NCI-H510A treated with DMSO at 0.1 percent for 48 hours (cell line): ENCODE measurements at places on chromosomes 11 and 22.

DNA sequence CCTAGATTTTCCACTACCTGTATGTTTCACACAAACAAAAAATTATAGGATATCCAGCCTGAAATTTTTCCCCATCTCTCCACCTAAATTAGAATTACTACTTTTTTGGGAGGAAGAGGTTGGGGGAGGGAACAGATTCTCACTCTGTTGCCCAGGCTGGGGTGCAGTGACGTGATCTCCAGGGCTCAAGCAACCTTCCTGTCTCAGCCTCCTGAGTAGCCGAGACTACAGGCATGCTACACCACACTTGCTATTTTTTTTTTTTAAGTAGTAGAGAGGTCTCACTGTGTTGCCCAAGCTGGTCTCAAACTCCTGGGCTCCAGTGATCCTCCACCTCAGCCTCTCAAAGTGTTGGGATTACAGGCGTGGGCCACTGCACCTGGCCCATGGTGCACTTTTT lies 9.5 kb downstream of the JAML start:
- no peak for DNase-seq

DNA sequence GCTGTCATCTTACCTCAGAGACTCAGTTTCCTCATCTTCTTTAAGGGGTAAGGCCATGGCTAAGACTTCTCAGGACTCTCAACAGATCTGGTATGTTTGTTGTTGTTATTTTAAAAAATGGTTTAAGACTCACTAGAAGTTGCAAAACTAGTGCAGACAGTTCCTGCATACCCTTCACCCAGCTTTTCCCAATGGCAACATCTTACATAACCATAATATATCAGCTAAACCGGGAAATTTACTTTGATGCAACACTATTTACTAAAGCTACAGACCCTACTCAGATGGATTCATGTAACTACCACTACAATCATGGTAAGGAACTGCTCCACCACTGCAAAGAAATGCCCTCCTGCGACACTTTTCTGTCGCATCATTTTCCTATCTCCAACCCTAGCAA lies 20.4 kb downstream of the LGR4 start:
- no peak for DNase-seq

- no peak for DNase-seq
Measured at GRCh38 chr11:12539572-12539971, 134.6 kb upstream of the TEAD1 start.

- no peak for DNase-seq
Measured at GRCh38 chr22:22802339-22802970, 85.2 kb upstream of the IGLL5 start.
